ENCODE measurements at places on chromosomes 7 and 10.

DNA sequence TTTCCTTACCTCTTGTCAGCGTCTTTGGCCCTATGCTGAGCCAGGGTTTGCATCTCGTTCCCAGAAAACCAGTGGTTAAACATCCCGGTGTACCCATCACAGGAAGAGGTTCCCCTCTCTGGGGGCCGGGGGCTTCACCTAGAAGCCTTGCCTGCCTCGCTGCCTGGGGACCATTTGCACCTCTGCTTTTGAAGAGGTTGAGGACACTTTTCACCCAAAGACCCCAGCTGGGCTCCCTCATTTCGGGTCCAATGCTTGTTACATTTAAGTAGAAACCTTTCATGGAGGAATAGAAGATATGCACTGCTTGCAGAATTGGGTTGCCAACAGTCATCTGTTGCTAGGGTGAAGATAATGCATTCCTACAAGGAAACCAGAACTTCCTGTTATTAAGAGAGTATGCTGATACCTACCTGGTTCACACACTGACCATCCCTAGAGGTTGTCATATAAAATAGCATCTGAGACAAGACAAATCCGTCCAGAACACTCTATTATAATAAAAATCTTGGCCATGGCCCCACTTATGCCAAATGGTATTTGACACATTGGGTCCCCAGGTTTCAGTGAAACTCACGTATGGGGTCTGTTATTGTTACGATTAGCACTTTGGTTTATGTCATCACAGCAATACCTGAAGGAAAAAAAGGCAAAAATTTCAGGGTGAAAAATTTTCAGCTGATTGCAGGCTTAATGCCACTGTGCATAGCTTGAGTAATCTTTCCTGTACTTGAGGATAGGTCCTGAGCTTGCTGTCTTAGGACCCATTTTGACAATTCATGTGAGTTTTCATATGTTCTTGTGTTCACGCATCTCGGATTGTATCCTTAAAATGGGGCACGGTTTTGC lies 917 bp downstream of the ZNF365 start:
- no peak for DNase-seq

- DNase-seq: no peak
Measured at GRCh38 chr10:132514821-132515520, 22.6 kb upstream of the INPP5A start.

- no peak for DNase-seq
Measured at GRCh38 chr7:120992965-120993494, 4.5 kb downstream of the CPED1 start.

DNA sequence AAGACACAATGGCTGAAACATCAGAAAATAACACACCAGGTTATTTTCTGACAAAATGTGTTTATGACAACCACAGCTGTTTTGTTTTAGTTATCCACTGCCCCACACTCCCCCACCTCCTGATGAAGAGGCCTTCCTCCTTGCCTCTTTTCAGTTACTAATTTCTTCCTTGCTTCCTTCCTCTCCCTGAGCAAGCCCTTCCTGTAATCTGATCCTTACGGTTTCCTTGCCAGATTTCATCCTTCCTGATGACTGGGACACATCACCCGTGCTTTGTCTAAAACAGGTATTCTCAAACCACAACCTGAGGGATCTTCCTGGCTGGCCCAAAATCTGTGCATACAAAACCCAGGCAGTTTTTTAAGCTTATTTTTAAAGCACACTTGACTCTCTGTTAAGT lies 39.4 kb downstream of the CHST15 start:
- no peak for DNase-seq

GRCh38 chr10:62506371-62506770 lies 132.2 kb downstream of the ZNF365 start:
- DNase-seq: no peak
